ENCODE measurements at places on chromosomes 11 and 22.
A peak's percentile ranks its signal among the peaks of the same experiment; 100 is the strongest.

DNA sequence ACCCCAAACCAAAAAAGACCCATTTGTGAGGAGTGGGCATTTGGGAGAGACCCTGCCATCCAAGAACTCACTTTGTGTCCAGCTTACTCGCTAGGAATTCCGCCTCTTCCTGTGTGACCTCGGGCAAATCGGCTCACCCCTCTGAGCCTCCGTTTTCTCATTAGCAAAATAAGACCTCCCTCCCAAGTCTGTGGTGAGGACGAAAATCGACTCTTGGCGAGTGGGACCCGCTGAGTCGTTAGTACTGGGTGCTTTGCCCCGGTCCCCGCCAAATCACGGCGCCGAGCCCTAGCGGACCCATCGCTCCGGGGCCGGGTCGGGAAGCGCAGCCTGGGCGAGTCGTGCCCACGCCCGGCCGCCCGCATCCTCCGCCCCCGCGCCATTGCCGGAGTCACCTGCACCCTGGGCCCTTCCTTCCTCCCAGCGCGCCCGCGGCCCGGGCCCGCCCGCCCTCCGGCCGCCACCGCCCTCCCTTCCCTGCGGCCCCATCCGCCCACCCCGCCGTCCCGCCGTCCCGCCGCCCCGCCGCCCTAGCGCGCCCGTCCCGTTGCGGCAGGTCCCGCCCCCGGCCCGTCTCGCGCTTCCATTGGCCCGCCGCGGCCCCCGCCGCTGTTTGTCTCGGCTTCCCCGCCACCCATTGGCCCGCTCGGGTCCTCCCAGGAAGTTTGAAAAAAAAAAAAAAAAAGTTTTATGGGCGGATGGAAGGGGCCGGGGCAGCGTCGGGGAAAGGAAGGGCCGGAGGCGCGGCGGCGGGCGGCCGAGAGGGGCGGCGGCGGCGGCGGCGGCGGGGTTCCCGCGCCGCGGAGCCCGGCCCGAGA is 48.9 kb downstream of the TRIOBP start:
- DNase-seq, result peak; percentile 95

DNA sequence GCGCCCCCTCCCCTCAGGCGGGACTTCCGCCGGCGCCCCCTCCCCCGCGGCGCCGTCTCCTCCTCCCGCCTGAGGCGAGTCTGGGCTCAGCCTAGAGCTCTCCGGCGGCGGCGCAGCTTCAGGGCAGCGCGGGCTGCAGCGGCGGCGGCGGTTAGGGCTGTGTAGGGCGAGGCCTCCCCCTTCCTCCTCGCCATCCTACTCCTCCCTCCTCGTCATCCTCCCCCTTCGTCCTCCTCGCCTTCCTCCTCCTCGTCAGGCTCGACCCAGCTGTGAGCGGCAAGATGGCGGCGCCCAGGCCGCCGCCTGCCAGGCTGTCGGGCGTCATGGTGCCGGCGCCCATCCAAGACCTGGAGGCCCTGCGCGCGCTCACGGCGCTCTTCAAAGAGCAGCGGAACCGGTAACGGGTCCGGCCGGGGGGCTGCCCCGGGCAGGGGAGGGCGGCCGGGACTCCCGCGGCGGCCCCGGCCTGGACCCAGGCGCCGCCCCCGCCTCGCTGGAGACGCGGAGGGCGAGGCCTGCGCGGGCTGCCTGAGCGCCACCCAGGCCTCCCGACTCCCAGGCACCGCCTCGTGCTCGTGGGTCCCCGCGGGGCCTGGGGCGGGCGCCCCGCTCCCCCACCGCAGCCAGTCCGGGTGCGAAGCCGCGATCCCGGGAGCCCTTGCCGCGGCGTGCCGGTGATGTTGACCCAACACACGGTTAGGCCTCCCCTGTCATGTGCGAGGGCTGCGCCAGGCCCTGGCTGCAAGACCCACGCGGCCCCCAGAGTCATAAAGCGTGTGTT is at the start of gene ATXN10:
TSS of gene ATXN10 (plus strand) at position 52 of the 781 bp plus-strand sequence. CDS start at position 282, 230 bp downstream.
- peak; percentile 91 for DNase-seq

DNA sequence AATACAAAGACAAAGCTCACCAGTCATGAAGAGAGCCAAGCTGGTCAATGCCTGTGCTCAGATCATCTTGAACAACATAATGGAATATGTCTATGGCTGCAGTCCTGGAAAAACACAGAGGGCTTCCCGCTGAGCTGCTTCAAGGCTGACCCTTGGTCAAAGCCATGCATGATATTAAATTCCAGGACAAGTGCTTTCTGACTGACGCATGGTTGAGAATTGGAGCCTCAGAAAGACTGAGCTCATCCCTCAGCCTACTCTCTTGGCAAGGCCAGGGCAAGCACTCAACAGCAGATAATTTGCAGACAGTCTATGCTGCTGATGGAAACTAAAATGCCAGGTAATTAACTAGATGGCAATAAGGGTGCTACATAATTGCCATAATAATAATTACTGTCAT is 89.2 kb downstream of the GALNT18 start:
- no peak for DNase-seq

DNA sequence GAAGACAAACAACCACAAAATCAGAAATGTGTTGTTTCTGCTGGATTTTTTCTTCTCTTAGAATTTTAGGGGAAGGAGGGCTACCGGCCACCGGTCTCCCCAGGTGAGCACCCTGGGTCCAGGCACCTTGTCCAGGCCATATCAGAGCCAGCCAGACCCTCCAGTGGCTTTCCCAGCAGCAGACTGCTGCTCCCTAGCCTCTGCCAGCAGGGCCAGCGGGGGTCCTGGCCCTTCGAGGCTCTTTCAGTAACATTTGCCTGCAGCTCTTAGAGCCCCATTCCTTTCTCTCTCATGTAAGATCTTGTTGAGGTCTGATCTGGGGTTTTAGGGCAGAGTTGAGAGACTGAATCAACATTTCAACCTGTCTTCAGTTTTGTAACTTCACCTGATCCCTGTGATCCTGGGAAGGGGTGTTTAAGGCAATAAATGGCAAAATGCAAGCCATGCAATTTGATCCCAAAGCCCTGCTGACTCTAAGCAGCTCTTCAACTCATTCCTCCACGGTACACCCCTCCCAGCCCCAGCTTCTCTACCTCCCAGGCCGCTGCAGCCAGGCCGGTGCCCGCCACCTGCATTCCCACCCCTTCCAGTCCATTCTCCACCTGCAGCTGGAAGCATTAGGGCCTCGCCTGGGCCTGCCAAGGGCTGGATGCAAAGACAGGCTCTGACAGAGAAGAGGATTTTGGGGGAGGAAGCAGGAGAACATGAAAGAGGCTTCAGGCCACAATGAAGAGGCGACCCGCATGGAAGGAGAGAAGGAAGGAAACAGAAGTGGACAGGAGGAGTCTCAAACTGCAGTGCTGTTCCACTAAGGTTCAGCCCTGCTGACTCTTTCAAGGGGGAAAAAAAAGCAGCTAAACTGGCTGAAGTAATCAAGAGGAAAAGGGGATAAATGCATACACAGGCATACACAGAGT is 113.0 kb upstream of the FGF3 start:
- peak; percentile 49 for DNase-seq

DNA sequence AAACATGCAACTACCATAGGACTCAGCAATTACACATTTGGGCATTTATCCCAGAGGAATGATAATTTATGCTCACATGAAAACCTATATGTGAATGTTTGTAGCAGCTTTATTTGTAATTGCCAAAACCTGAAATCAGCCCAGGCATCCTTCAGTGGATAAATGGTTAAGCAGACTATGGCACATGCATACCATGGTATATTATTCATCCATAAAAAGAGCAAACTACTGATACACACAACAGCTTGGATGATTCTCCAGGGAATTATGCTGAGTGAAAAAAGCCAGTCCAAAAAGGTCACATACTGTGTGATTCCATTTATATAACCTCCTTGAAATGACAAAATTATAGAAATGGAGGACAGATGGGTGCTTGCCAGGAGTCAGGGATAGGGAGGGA is 86.7 kb downstream of the ALX4 start:
- DNase-seq, result no peak

DNA sequence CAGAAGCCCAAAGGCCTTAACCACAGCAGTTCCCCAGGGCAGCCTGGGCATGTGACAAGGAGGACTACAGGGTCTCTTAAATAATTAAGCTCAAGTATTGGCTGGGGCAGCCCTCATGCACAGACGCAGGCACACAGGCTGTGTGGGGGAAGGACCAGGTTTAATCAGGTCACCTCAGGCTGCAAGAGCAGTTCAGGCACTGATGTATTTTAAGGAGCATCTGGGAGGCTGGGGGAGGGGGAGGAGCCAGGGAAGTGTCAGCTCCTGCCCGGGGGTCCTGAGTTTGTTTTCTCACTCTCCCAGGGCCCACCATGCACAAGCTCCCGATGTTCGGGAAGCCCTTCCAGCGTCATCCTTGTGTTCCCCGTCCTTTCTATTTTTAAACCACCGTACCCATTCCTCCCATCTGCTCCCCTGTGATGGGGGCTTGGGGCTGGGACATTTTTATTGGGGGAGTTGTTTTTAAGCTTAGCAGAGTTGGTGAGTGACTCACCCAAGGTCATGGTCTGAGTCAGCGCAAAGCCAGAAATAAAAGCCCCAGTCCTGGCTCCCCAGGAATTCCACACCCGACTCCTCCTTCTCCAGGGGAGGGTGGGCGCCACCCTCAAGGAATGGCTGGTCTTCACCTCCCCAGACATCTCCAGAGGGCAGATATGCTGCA is 2.4 kb downstream of the CSDC2 start:
- no peak for DNase-seq

GRCh38 chr22:21834869-21835268 is 32.6 kb downstream of the MAPK1 start:
- no peak for DNase-seq

All from spleen (tissue), 13 donors.